ENCODE measurements at places on chromosomes 3 and 15.

DNA sequence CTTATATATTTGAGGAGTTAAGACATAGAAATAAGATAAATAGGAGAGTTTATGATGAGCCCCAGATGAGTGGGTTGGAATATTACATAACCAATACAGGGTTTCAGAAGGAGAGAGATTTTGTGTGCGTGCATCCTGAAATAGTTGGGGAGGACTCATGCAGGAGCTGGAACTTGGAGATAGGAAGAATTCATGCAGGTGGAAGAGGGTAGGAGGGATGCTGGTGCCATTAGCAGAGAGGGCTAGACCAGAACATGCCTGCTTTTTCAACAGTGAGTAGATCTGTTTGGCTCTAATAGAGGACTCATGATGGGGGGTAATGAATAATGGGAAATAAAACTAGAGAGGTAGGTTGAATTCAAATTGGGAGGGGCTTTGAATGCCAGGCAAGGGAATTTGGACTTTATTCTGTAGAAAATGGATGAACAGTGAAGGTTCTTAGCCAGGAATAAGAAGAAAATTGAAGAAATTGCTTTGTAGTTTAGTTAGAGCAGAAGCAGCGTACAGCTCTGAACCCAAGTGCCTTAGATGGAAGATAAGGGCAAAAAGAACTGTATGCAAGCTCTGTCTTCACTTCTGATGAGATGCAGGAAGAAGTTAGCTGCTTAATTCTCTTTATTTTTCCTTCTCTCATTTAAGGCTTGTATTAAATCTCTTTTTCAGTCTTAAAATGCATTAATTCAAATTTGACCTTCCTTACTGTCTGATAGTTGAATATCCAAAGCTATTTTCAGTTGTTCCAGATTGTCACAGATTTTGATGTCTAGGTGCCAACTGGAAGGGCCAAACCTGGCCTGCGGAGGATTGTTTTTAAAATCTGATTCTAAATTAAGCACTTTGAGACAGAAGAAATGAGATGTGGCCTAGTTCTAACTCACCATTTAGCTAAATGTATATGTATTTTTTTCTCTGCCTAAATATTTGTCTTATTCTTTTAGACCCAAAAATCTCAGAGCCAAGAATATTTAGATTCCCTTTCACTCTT is 86.3 kb downstream of the PPM1L start:
- no peak for DNase-seq

DNA sequence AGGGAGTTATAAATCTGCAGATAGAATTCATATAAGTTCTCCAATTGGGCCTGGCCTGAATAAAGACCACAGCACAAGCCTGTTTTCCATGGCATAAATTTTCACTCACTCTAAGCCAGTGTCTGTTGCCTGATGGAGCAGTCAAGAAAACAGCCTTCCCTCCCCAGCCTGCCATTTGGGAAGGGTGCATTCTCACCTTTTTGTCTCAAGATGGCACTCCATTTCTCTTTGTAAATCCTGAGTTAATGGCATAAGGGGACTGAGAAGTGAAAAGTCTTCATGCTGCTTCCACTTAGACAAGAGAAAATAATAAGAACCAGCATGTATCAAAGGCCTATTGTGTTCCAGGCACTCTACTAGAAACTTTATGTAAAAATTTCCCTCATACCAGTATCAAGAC is 115.6 kb upstream of the MANF start:
- no peak for DNase-seq

DNA sequence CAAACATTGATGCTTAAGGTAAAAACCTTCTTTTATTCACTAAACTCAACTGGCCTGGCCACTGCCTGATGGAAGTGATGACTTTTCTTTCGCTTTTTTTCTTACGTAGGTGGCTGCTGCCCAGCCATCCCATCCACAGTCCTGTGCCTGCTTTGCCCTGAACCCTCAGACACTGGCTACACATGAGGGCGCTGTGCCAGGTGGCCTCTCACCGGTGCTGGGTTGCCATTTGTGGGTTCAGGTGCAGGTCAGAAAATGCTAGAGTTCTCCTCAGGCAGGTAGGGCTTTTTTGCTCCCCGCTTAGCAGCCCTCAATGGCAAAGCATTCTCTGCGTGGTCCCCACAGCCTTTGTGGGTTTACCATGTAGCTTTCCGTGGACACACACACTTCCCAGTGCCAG is 88.3 kb upstream of the PRR23E start:
- no peak for DNase-seq

DNA sequence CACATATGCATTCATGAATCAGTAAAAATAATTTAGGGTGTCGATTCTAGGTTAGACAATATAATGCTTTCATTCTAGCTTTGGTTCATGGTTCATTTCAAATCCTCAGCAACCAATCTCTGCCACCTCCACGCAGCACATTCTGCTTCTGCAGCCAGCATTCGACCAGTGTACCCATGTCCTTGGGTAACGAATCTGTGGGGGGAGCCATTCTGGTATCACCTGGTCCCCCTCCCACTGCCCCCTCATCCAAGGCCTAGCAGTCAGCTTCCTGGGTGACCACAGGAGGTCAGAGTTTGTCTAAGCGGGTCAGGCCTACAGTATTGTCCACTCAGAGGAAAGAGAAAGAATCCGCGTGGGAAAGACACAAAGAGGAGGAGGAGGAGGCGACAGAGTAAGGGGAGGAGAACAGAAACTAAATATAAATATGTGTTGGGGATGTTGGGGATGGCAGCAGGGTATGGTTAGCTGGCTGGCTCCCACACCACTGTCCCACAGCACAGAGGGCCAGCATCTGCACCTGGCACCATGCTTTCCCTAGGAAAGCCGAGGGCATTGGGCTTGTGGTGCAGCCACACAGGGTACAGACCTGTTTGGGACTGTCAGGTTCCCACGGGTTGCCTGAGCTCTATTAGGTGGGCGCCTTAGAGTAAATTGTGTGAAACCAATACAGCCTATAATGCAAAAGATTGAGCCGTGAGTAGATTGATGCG is 12.1 kb downstream of the PAK6 start:
- no peak for DNase-seq

DNA sequence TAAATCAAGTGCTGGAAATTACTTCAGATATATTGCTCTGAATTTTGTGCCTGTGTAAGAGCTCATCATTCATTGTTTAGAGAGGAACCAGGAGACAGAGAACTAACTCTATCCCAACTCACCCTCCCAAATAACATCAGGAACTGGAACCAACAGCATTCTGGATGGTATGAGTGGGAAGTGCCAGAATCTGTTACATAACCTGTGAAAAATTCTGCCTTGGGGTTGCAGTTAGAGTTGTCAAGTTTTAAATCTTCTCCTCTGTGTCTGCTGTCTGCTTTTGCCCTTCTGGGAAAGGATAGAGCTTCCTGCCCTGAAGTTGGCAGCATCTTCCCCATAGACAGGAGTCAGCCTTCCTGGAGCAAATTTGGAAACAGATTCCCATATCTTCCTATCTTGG is 41.2 kb downstream of the TIMP4 start:
- DNase-seq, result no peak

All from cortex of kidney (tissue), 1 donor.